ENCODE measurements at places on chromosomes 6 and 20.

DNA sequence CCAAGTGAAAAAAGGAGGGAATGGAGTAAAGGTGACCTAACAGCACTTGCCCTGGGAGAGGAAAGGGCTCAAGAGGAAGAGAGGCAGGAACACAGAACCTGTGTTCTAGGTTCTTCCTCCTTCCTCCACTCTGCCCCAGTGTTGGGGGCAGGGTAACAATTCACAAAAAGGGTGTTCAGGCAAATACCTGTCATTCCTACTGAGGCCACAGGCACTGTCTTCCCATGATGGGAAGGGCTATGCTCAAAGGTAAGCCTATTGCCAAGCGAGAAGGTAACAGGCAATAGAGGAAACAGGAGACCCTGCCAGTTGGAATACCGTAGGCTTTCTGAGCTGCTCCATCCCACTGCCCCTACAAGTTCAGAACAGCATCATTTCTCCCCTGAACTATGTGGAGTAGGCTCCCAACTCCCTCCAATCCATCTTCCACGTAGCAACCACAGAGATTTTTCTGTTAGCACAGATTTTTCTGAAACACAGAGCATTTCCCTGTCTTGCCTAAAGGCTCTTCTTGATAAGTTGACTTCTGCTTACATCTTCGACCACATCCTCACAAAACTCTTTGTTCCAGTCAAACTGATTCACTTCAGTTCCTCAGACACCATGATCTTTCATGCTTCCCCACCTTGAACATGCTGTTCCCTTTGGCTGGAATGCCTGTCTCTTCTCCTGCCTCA is 2.7 kb downstream of the AGPAT1 start:
- no peak for DNase-seq

GRCh38 chr20:11235058-11235457 is 561.3 kb upstream of the JAG1 start:
- no peak for DNase-seq

GRCh38 chr6:105982761-105983540 is 103.2 kb upstream of the PRDM1 start:
- DNase-seq: no peak

DNA sequence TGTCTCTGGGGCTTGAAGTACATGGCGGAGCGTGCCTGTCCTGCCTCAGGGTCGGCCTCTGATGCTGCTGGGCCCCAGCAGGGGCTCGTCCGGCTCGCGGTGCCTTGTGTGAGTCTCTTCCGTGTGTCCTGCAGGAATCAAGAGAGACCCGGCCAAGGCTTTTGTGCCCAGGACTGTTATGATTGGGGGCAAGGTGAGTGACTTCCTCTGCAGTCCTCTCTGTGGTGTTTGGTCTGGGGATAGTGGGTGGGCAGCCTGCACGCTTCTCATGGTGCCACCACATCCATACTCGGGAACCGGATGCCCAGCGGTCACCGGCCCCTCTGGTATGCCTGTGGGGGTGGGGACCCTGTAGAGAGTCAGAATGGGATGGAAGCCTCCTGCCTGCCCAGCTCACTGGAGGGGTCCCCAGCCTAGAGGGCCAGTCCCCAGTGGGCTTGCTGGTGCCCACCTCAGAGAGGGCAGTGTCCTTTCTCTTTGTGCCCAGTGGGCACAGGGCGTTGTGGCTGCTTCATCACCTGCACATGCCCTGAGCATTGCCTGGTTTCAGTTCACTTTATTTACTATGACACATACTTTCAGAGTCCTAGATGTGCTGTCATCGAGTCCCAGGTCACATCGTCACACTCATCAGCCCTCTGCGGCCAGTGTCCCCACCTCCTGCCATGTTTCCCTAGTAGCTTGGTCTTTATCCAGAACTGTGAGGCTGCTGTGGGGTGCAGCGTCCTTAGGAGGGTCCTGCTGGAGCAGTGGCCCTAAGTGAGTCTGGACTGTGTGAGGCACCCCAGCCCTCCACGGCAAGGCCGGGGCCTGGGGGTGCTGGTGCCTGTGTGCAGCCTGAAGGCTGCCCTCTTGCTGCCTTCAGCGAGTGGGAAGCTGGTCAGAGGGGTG is 40.7 kb downstream of the PYGB start:
- DNase-seq: no peak

DNA sequence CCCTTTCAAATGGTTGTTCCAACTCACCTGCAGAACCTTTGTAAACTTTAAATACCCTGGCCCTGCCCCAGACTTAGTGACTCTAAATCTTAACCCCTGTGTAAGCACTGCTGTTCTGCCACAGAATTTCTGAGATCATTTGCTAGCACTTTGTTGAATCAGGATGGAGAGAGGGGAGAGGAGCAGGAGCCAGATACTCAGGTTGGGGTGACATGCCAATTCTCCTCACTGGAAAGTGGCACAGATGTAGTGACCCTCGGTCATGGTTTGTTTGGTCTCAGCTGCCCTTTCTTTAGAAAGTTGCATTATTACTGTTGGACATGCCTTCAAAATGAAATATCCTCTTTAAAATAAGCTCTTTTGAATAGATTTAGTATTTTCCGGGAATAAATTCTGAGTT is 168.0 kb downstream of the ZFAND3 start:
- no peak for DNase-seq

- no peak for DNase-seq
Observed at GRCh38 chr6:16948396-16948795, 153.5 kb upstream of the STMND1 start.

- no peak for DNase-seq
Observed at GRCh38 chr20:49757597-49757996, 43.9 kb upstream of the B4GALT5 start.

DNA sequence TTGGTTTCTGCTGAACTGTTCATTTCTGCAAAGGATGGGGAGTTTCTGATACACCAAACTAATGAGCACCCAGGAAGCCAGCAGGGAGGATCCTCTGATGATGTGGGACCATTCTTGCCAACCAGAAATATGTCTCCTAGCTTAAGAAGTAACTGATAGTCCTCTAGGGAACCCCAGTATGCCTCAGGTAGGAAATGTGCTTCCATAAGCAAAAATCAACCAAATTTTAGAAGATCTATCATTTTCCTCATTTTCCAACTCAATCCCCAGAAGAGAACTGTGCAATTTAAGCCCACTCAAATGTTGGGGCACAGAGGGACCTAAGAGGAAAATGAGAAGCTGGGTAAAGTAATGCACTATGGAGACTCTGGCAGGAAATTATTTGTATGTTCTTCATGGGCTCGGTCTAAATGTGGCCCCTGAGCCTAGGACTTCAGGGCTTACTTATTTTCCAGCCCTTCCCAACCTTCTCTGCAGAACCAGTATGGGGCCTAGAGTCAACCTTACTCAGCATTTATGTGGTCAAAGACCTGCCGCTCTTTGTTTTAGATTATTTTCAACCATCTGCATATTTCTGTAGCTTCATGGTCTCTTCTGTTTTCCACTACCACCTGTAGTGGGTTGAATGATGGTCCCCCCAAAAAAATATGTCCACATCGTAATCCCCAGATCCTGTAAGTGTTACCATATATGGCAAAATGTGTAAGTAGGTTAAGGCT is 359.8 kb upstream of the CDH4 start:
- DNase-seq: no peak

- peak; percentile 75 for DNase-seq
Observed at GRCh38 chr6:43506667-43507471, 3.3 kb downstream of the LRRC73 start.

DNA sequence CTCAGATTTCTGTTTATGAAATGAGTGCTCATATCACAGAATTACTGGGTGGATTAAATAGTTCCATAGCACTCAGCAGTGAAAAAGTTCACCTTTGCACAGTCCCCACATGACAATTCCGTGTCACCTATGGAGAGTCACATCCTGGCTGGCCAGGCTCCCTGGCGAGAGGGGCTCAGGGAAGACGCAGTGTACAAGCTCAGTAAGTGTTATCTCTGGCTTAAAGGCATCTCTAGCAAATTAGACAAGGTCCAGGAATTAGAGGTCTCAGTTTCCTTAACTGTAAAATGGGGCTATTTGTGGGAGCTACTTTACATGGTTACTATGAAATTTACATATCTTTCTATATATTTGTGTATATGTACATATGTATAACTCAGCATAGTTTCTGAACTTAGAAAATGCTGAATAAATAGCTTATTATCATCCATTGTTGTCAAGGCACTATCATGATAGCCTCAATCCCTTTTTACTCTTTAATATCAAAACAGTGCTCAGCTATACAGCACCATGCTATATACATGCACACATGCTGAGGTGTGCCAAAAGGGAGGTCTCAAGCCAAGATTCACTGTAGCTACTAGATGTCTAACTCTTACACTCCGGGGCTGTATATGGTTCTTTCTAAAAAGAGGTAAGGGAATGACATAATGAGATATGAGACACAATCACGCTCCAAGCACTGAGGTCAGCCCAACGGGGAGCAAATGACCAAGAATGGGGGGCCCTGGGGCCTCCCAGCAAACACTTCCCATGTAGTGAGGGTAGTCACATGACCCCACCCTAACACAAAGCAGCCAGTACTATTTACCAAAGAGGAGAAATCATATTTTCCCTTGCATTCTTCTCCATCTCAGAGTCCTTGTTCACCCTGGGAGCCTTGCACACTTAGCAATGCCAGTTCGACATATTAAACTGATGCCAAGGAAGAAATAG is 59.4 kb downstream of the SLC22A23 start:
- no peak for DNase-seq

GRCh38 chr6:90650041-90650940 is 63.4 kb upstream of the MAP3K7 start:
- DNase-seq: no peak

- DNase-seq: no peak
Observed at GRCh38 chr6:15509335-15509933, 153.4 kb downstream of the DTNBP1 start.

GRCh38 chr6:82976179-82976578 is 89.5 kb downstream of the UBE3D start:
- no peak for DNase-seq

GRCh38 chr20:38844963-38845362 is 39.5 kb downstream of the PPP1R16B start:
- DNase-seq: no peak

DNA sequence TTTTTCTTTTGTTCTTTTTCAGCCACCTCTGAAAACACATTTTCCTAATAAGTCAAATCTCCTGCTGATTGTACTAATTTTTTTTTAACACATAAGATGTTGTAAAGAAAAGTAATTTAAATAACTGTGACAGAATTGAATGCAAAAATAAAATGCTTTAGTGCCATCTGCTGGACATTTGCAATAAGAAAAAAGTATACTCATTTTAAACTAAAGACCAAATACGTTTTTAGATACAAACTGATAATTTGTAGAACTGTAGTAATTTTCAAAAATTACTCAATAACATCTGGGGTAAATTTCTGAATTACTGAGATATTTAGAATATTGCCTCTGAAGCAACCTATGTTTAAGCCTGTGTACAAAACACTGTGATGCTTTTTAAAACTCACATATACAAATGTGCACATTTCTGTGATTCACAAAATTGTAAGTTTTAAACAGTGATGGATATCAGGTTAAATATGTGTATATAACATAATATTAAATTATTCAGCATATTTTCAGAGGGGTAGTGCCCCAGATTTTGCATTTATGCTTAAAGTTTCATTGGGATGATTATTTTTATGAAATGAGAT is 198.7 kb downstream of the RIMS1 start:
- no peak for DNase-seq

DNA sequence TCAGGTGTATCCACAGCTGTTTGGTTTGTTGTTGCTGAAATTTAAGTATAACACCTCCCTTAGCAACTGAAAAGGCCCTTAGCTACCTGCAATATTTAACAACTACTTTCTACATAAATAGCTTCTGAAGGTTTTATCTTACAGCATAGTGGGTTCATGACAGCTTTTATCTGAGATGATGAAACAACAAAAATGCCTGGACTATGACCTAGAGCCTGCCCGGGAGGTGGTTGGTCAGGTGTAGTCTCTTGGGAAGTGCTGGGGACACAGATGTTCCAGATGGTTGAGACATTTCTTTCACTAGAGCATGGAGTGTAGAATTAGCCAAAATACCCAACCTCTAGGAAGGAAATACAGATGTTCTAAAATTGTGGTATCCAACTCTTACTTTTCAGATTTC is 705.4 kb downstream of the MAFB start:
- DNase-seq: no peak

- no peak for DNase-seq
Observed at GRCh38 chr6:11414176-11414963, 123.2 kb upstream of the TMEM170B start.

- no peak for DNase-seq
Observed at GRCh38 chr6:136102991-136103688, 147.0 kb downstream of the MTFR2 start.

DNA sequence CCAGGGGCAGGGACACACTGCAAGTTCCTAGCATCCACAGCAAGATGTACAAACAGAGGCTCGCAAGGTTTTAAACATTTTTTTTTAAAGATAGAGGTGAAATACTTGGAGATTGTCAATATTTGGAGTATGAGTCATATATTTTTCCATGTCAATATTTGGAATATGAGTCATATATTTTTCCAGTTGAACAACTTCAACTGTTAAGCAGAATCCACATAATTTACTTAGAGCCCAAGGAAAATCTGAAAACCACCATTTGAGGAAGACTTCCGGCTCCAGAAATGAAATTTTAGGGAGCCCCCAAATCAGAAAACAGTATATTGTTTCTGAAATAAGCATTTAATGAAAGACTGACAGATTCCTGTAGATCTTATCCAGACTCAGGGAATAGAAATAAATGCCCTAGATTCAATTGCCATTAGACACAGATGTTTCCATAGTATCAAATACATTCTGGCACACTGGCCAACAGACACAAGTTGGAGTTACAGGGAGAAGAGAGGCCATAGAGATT is 51.6 kb upstream of the FAM184A start:
- no peak for DNase-seq

DNA sequence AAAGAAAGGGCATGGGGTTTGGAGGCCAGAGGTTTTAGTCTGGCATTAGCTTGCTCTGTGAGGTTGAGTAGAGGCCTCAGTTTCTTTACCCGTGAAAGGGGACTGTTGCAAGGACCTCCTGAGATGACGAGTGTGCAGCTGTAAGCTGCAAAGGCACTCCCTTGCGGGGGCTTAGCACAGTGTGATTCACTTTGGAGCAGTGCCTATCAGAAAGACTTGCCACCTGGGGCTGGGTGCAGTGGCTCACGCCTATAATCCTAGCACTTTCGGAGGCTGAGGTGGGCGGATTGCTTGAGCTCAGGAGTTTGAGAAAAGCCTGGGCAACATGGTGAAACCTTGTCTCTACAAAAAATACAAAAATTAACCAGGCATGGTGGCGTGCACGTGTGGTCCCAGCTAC is 7.5 kb upstream of the BAK1 start:
- DNase-seq: no peak

DNA sequence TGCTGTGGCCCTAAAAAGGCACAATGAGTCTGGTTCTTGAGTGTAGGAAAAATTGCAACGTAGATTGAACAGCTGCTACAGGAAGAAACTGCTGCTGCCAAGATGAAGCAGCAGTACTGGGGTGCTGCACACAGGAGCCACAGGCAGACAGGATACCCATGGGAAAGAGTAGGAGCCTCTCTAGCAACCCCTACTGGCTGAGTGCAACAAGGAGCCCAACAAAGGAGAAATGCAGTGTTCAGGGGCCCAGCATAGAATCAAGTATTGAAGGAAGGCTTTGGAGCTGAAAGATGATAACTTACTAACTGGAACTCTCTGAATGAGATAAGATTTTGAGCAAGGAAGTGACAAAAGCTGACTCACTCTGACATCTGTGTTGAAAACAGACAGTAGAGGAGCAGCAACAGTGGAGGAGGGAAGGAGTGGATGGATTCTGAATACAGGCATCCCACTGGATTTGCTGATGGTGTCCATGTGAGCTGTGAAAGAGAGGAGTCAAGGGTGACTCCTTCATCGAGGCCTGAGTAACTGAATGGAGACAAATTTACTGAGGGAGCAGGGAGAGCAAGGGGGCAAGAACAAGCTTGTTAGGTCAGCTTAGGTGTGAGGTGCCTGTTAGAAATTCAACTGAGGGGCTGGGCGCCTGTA is 534.7 kb upstream of the JARID2 start:
- no peak for DNase-seq

- DNase-seq: no peak
Observed at GRCh38 chr20:24989162-24989561, 3.4 kb downstream of the APMAP start.
